ENCODE measurements at places on chromosomes 3 and 15. TPM values are rescaled to one million over a fixed set of nuclear protein-coding genes. Genes with fewer than 3 reads are reported as not detected.

The XXYLT1 gene
- 4.4 TPM for total RNA-seq

The ZNF619 gene
- total RNA-seq, result 8.3 TPM

The MYEF2 gene
- total RNA-seq, result 21.9 TPM

- H3K4me3 ChIP-seq, result no peak overlapping the region
- H3K27ac ChIP-seq, result no peak overlapping the region
- H3K36me3 ChIP-seq, result no peaks in the 10 kb centered on the region
- peaks cover 9% of the 10 kb centered on the region for H3K27me3 ChIP-seq
- no peak for DNase-seq
These were observed 2.2 kb downstream of the STRA6 start for GRCh38 chr15:74200412-74200815.

The SPINK8 gene
- not detected for total RNA-seq

DNA sequence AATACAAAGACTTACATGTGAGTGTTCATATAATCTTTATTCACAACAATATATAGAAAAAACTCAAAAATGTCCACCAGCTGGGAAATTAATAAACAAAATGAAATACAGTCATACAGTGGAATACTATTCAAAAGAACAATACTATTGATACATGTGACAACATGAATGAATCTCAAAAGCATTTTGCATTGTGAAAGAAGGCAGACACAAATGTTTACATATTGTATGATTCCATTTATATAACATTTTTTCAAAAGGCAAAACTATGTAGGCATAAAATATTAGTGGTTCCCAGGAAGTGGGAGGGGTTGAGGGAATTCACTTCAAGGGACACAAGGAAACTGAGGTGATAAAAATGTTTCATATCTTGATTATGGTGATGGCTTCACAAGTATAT lies 303.2 kb downstream of the CTNNB1 start:
- H3K27me3 ChIP-seq, result no peaks in the 10 kb centered on the region
- no peaks in the 10 kb centered on the region for H3K36me3 ChIP-seq
- DNase-seq, result no peak
- no peak overlapping the region for H3K27ac ChIP-seq
- no peak overlapping the region for H3K4me3 ChIP-seq

DNA sequence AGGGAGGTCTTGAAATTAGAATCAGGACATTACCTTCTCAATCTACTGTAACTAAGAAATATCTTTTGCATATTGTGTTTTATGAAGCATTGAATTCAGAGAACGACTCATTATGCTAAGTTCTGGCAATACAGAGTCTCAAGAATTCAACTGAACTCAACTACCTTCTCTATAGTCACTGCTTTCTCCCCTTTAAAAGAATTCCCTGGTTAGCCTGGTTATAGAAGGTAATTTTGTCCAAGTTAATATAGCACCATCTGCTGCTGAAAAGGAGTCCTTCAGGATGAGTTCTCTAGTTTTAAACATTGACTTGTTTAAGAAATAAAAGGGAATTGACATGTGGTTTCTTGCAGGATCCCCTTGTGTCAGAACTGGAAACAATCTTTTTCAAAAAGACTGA lies 60.2 kb downstream of the IL16 start:
- no peaks in the 10 kb centered on the region for H3K36me3 ChIP-seq
- no peak for DNase-seq
- H3K4me1 ChIP-seq, result no peaks in the 10 kb centered on the region
- H3K4me3 ChIP-seq, result no peak overlapping the region
- H3K27ac ChIP-seq, result no peak overlapping the region

The ADAMTS7 gene
- total RNA-seq, result 0.10 TPM

DNA sequence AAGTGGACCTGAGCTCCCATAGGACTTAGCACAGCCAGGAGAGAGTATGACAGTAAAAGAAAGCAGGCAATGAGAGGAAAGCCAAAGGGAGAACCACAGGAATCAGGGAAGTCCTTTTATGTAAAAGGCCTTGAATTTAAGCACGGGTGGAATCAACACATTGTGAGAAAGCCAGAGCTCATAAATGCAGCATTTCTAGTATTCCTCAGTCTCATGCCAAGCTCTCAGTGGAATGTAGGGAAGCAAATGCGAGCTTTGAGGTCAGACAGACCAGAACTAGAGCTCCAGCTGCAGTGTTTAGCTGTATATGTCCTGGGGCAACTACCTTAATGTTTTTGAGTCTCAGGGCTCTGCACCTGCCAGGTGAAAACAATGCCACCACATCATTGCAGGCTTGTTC lies 132.1 kb upstream of the TRIM42 start:
- H3K4me3 ChIP-seq, result no peak overlapping the region
- no peak overlapping the region for H3K27ac ChIP-seq
- H3K27me3 ChIP-seq, result no peaks in the 10 kb centered on the region
- H3K36me3 ChIP-seq, result no peaks in the 10 kb centered on the region
- no peak for DNase-seq

The SLC22A13 gene
- not detected for total RNA-seq

- H3K27ac ChIP-seq, result no peak overlapping the region
- no peaks in the 10 kb centered on the region for H3K27me3 ChIP-seq
- DNase-seq, result no peak
- H3K36me3 ChIP-seq, result no peaks in the 10 kb centered on the region
These were observed 30.0 kb upstream of the SLC2A2 start for GRCh38 chr3:171056528-171056927.

- peaks cover 5% of the 10 kb centered on the region for H3K27me3 ChIP-seq
- no peaks in the 10 kb centered on the region for H3K36me3 ChIP-seq
- no peak for DNase-seq
- H3K4me3 ChIP-seq, result no peak overlapping the region
- no peak overlapping the region for H3K27ac ChIP-seq
These were observed 110.1 kb downstream of the DNAH12 start for GRCh38 chr3:57434041-57434440.

DNA sequence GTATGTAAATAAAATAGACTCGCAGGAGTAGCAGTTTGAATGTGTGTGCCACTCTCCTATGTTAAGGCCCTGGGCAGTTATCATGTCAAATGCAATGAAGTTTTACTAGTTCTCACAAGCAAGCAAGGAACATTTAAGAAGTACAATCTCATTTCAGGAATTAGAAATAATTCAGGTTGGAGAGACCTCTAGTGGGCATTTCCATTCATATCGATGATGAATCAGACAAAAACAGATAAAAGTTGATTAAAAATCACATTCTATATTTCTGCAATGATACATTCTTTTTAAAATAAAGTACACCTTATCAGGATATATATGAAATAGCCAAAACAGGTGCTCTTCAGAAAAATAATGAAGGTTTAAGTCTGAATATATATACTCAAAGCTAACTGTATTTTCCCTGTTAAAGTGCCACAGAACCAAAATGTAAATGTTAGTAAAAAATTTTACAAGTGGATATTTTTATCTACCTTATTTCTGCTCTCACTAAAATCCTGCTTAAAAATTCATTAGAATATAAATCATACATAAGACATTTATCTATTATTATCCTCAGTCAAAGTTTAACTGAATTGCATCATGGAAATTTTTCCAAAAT lies 492.4 kb upstream of the FRG2C start:
- no peak overlapping the region for H3K4me3 ChIP-seq
- no peak for DNase-seq
- no peaks in the 10 kb centered on the region for H3K4me1 ChIP-seq
- no peak overlapping the region for H3K27ac ChIP-seq

DNA sequence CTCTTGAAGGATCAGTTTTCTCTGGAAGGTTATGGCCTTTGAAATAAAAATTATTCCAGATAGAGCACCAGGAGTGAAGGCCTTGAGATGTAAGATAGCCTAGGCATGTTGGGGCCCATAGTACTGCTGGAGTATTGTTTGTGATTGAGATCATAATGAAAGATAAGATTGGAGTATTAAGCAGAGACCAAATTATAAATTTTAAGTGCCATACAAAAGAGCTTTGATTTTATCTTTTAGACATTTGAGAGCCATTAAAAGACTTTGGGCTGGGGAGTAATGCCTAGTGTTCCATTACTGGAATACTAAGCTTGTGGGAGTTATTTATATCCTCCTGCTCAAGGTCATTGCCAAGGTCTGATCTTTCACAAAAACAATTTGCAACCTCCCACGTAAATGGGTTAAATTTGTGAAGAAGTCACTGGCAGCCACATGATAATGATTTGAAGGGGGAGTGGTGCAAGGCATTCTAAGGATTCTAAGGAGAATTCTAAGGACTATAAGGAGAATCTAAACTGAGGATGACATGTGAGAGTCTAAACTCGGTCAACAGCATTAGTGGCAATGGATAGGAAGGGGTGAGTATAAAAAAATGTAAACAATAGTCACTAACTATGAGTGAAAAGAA lies 12.8 kb downstream of the ELL3 start:
- H3K27ac ChIP-seq, result no peak overlapping the region
- no peaks in the 10 kb centered on the region for H3K4me1 ChIP-seq
- H3K4me3 ChIP-seq, result no peak overlapping the region
- H3K27me3 ChIP-seq, result no peaks in the 10 kb centered on the region

DNA sequence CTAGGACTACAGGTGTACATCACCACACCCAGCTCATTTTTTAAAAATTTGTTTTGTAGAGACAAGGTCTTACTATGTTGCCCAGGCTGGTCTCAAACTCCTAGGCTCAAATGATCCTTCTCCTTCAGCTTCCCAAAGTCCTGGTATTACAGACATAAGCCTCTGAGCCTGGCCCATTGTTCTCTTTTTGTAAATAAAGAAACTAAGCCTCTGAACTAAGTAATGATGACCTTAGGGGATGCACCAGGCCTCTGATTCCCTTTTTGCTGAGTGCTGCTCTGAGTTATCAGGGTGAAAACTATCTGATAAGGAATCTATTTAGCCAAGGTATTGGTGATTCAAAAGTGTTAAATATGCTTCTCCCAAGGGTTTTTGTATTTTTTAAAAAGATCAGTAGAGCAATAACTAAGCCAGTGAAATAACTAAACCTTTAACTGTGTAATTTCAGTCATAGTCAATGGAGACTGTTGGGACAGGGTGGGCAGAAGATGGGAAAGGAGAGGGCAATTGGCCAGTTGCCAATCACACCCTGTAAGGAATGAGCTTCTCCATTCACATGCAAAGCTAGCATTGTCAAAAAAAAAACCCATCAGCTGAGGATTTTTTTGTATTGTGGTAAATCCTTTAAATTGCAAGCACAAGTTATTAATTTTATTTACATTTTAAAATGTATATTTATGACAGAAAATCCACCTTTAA lies 194.8 kb upstream of the PFN2 start:
- H3K27me3 ChIP-seq, result peaks cover 9% of the 10 kb centered on the region
- no peak for DNase-seq
- H3K4me1 ChIP-seq, result no peaks in the 10 kb centered on the region

DNA sequence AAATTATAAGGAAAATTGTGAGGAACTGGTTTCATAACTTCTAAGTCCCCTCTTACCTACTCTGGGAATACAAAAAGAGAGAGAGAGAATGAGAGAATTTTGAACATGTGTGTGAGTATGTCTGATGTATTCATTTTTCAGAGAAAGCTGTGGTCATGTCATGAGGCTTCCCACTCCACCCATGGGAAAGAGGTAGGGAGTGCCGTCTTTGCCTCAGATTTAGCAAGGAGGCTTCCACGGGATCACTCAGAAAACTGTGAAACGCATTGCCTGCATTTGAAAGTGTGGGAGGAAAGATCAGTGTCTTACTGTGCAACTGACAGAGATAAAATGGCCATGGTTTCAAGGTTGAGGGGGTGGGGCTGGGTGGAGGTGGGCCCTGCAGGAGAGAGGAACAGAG lies 331.5 kb upstream of the CTNNB1 start:
- peaks cover 6% of the 10 kb centered on the region for H3K27me3 ChIP-seq
- no peak for DNase-seq

GRCh38 chr3:78830470-78830869 lies 937.3 kb downstream of the ROBO1 start:
- H3K27me3 ChIP-seq, result no peaks in the 10 kb centered on the region
- H3K36me3 ChIP-seq, result no peaks in the 10 kb centered on the region
- no peak overlapping the region for H3K4me3 ChIP-seq
- no peak for DNase-seq

GRCh38 chr3:36941162-36941561 lies 3.7 kb downstream of the TRANK1 start:
- H3K4me1 ChIP-seq, result peaks cover 11% of the 10 kb centered on the region
- no peak for DNase-seq
- no peaks in the 10 kb centered on the region for H3K27me3 ChIP-seq
- no peak overlapping the region for H3K4me3 ChIP-seq

The KBTBD8 gene
- total RNA-seq, result 13.5 TPM

The TP63 gene
- 0.52 TPM for total RNA-seq

DNA sequence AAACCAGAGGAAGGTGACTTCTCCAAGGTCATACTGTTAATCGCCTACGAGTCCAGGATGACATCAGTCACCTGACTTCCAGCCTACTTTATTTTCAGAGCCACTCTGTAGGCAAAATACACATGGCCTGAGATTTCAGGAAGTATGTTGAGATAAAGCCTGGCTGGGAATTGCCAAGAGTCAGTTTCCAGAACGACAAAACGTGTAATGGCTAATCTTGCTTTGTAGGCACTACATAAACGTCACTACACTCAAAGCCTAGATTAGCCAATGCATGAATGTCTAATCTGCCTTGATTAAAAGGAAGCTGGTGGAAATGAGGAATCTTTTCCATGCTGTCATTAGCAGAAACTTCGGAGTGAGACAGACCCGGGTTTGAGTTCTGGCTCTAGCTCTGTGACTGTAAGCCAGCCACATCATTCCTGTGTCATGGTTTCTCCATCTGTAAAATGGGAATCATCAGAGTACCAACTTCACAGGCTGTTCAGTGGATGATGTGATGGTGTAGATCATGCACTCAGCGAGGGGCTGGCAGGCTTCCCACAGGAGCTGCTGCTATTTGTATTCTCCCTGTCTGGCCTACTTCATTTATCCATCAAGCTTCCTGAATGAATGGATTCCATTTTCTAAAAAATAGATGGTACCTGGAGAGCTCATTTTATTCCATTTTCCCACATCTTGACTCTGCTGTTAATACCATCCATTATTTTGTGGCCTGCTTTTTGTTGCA lies 241.9 kb downstream of the XXYLT1 start:
- H3K27ac ChIP-seq, result no peak overlapping the region
- H3K36me3 ChIP-seq, result no peaks in the 10 kb centered on the region
- no peak overlapping the region for H3K4me3 ChIP-seq

DNA sequence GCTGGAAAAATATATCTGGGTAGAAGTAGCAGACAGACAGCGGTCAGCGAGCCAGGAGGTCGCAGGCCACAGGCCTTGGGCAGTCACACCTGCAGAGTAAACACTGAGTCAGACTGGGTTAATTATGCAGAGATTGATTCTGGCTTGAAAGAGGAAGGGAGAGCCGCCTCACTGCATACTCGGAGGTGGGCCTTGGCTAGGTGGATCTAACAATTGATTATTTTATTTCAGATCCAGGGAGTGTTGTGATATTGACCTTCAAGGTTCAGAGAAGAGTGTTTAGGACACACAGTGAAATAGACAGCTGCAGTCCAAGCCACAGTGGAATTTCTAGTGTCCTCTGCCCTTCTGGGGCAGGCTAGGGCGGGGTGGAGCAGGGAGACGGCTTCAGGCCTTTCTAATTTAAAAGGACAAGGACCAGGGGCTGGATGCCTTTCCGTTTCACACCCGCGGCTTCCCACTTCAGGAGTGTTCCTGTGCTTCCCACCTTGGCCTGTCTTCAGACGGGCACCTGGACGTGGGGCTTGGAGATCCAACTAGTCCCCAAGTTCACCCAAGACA lies 237.3 kb downstream of the XXYLT1 start:
- no peaks in the 10 kb centered on the region for H3K36me3 ChIP-seq
- H3K27me3 ChIP-seq, result peaks cover 5% of the 10 kb centered on the region
- no peak overlapping the region for H3K4me3 ChIP-seq

All from activated CD4-positive, alpha-beta memory T cell treated with anti-CD3 and anti-CD28 coated beads for 36 hours (primary cell).